ENCODE measurements at places on chromosomes 5 and 9.

- no peak for DNase-seq
Observed at GRCh38 chr9:36665387-36665786, 92.7 kb downstream of the MELK start.

DNA sequence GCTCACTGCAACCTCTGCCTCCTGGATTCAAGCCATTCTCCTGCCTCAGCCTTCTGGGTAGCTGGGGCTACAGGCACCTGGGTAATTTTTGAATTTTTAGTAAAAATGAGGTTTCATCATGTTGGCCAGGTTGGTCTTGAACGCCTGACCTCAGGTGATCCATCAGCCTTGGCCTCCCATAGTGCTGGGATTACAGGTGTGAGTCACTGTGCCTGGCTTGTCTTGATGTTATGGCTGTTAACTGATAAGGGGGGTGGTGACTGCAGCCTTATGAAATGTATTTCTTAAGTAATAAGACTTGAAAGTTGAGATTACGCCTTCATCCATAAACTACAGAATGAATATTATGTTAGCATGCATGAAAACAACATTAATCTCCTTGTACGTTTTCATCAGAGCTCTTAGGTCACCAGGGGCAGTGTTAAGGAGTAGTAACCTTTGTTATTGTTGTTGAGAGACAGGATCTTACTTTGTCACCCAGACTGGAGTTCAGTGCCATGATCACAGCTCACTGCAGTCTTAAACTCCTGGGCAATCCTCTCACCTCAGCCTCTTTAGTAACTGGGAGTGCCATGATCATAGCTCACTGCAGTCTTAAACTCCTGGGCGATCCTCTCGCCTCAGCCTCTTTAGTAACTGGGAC lies 148.3 kb downstream of the ATP10B start:
- no peak for DNase-seq

GRCh38 chr5:139273322-139273571 lies 20.3 kb upstream of the MATR3 start:
- DNase-seq = no peak

DNA sequence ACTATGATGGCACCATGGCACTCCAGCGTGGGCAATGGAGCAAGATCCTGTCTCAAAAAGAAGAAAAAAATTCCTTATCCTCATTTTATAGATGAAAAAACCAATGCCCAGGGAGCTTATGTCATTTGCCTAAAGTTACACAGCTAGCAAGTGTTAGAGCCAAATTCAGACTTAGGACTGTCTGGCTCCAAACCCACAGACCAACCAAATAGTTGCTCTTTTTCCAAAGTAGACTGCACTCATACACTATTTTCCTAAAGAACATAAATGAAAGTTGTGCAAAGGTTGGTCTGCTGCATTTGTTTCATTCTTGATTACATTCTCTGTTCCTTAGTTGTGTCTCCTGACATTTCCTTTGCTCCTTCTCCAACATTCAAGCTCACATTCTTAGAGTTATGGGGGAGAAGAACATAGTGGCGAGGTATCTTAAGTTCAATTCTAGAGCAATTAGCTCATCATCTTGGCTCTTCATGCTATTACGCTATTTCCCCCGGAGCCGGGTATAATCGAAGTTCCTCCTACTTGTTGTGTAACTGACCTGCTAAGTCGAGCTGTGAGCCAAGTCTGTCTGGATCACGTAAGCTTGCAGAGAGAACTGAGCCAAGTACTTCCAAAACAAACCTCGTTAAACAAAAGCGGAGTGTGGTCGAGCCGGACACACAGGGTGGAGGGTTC lies 138.3 kb downstream of the RFK start:
- no peak for DNase-seq

- DNase-seq = no peak
Observed at GRCh38 chr5:170640731-170641588, 137.1 kb downstream of the KCNIP1 start.

DNA sequence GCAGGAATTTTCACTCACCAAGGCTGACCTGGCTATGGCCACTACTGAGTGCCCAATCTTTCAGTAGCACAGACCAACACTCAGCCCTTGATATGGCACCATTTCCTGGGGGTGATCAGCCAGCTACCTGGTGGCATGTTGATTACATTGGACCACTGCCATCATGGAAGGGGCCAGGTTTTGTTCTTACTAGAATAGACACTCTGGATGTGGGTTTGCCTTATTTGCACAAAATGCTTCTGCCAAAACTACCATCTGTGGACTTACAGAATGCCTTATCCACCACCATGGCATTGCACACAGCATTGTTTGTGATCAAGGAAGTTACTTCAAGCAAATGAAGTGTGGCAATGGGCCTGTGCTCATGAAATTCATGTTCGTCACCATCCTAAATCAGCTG lies 69.7 kb upstream of the SH3GL2 start:
- DNase-seq = no peak

DNA sequence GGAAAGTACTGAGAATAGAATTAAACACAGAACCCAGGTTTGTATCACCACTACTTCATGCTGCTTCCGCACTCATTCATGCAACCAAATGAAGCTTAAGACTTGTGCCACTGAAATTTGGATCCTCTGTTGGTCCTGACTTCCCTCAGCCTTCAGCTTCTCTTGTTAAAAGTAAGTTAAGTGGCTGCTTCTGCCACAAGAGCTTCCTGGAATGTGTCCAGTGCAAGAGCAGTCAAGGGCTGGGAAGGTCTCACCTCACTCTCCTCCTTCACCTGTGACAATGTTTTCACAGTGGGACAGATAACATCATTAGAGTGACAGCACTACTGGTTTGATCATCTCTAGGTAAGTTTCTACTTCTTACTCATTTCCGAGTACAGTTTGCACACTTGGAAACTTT lies 7.9 kb downstream of the SNCAIP start:
- DNase-seq = no peak

DNA sequence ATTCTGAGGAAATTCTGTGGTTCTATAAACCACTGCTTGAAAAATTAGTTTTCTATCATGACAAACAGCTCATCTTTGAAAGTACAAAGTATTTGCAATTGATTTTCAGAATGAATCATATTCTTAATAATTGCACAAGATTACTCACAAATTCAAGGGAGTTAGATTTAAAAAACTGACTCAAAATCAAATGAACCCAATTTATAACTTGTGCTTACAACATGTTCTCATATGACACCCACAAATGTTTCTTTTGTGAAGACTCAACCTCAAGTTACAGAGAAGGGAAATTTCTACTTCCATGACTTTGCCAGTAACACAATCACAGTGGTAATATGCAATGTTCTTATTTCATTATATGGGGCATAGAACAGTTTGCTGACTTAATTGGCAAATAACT lies 272.0 kb upstream of the ACTBL2 start:
- no peak for DNase-seq

- DNase-seq = no peak
Observed at GRCh38 chr5:56761151-56761885, 54.0 kb upstream of the MAP3K1 start.

GRCh38 chr5:54062958-54063357 lies 247.4 kb downstream of the ARL15 start:
- DNase-seq = no peak

GRCh38 chr5:35853631-35854030 lies 3.1 kb upstream of the IL7R start:
- DNase-seq = peak; percentile 67

DNA sequence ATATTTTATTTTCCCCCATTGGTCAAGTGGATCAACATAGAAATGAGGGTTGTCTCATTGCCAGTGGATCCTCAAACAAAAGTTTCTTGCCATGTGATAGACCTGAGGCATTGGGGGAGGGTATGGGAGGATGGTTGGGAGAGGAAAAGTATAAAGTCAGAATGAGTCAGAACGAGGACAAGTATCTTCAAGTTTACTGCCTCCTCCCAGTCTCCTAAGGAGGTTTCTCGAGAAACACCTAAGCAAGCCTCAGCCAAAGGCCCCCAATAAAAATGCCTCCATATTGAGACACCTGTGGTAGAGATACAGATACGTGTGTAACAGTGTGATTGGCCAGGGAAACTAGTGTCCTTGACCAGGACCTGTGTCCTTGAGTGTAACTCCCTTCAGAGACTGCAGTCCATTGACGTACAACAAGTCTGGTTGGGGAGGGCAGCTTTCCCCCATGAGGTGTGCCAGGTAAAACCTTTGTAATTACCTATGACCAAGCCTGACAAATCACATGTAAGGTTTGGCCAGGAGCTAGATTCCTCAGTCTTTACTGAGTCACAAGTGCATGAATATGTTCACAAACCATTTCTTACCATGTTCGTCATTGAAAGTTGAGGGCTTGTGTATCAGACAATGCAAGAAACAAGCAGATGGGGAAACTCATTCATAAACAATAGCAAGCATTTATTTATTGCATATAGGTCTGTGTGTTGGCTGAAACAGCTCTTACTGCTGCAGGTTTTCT lies 198.6 kb upstream of the SH3GL2 start:
- DNase-seq = no peak

DNA sequence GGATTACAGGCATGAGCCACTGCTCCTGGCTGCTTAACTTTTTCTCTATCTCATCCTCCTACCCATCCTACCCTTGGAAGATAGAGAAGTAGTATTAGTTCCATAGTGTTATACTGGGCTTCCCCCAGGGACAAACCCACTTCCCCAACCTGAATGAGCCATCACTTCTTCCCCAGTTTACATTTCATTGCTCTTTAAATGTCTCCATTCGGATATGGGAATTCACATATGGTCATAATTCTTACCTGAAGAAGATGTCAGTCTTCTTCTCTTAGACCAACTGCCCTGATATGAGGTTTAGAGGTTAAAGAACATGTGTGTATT lies 1.9 kb downstream of the CD274 start:
- DNase-seq = no peak

GRCh38 chr5:87541033-87541432 lies 128.3 kb upstream of the CCNH start:
- no peak for DNase-seq

DNA sequence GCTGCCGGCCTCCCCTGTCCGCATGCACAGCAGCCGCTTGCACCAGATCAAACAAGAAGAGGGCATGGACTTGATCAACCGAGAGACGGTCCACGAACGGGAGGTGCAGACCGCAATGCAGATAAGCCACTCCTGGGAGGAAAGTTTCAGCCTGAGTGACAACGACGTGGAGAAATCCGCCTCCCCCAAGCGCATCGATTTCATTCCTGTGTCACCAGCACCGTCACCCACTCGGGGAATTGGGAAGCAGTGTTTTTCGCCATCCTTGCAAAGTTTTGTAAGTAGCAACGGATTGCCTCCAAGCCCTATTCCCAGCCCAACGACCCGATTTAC lies 75.3 kb downstream of the PIP5K1B start:
- DNase-seq = no peak

DNA sequence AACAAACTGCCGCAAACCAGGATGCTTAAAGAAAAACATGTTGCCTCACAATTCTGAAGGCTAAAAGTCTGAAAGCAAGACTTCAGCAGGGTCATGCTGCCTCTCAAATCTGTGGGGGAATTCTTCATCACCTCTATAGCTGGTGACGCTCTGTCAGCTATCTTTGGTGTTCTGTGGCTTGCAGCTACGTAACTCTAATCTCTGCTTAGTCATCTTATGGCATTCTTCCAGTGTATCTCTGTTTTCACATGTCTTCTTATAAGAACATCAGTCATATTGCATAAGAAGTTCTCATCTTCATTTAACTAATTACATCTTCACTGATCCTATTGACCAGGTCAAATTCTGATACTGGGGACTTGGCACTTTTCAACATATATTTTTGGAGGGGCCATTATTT lies 243.0 kb downstream of the CDH10 start:
- DNase-seq = no peak

- no peak for DNase-seq
Observed at GRCh38 chr5:125410537-125411070, 664.2 kb upstream of the ZNF608 start.

DNA sequence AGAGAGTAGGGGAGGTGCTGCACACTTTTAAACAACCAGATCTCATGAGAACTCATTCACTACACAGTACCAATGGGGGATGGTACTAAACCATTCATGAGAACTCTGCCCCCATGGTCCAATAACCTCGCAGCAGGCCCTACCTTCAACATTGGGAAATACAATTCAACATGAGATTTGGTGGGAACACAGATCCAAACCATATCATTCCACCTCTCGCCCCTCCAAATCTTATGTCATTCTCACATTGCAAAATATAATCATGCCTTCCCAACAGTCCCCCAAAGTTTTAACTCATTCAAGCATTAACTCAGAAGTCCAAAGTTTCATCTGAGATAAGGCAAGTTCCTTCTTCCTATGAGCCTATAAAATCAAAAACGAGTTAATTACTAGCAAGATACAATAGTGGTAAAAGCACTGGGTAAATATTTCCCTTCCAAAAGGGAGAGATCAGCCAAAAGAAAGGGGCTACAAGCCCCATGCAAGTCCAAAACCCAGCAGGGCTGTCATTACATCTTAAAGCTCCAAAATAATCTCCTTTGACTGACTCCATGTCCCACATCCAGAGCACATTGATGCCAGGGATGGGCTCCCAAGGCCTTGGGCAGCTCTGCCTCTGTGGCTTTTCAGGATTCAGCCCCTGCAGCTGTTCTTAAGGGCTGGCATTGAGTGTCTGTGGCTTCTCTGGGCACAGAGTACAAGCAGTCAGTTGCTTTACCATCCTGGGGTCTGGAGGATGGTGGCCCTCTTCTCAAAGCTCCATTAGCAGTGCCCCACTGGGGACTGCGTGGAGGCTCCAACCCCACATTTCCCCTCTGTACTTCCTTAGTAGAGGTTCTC lies 8.3 kb downstream of the GPR150 start:
- no peak for DNase-seq

GRCh38 chr9:101738566-101739183 lies at the start of gene GRIN3A:
Gene GRIN3A, minus strand, starts transcription at chr9:101738647. Its CDS starts 668 bp downstream, at chr9:101737979.
- DNase-seq = no peak

DNA sequence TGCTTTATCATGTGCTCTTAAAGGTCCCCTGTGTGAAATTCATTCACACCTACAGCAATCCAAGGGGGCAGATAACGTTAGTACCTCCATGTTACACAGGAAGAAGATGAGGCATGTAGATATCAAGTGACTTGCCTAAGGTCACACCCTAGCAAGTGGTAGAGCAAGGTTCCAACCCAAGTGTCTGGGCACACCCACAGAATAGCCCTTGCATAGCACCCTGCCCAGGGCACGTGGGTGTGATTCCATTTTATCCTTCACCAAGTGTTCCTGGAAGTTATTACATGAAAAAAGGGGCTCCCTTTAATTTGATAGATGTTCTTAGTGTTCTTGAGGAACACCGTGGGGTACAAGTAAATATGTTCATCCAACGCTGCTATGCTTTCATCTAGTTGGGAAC lies 4.9 kb downstream of the TMEM171 start:
- DNase-seq = no peak

DNA sequence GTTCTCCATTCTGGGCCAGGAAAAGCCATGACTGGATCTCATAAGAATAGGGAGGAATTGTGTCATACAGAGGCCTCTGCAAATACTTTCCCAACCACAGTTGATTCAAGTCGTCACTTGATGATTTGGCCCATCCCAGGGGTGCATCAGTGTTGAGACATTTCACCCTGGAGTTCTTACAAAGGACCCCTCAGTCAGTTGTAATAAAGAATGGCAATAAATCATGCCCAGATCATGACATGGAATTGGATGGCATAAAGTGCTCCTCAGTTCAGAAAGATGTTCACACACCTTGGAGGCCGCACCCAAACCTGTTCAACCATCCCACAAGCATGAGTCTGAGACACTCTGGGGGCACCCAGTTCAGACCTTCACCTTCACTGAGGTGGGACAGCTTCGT lies 168.1 kb downstream of the NR3C1 start:
- no peak for DNase-seq

- DNase-seq = no peak
Observed at GRCh38 chr9:96604004-96604319, 15.7 kb downstream of the CDC14B start.
